ENCODE measurements at places on chromosomes 1 and 21. TPM values are rescaled to one million over a fixed set of nuclear protein-coding genes. Genes with fewer than 3 reads are reported as not detected.
A peak's percentile ranks its signal among the peaks of the same experiment; 100 is the strongest.

DNA sequence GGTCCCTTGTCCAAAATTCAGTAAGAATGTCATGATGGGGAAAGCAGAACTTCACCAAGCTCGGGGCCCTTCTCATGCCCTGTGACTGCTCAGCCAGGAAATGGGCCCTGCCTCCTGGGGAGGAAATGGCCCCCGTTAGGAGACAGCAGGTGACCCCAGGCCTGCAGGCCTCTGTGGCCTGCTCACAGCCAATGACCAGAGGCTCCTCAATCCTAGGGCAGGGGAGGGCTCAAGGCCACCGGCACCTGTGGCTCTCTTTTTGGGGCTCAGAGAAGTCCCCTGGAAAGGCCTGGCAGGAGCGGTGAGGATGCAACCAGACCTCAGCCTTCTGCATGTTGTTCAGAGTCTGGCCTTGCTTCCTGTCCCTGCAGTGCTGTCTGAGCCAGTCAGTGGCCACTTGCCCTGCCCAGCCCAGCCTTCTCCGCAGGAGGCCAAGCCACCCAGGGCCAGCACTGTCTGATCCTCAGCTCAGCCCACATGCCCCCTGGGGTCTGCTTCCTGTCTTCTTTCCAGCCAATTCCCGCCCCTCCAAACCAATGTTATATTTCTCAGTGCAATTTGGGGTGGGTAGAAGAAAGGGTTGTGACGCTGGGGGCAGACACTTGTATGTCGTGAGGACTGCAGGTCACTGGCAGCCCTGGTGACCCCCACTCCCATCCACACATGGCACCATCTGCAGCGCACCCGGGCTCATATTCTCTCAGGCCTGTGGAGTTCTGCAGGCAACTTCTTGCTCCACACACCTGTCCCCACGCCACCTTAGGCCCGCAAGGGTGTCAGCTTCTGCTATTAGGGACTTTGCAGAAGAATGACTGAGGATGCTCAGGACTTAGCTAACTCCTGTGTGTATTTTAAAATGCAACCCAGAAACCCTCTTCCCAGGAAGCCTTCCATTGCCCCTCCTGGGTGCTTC lies 83.6 kb downstream of the ITPKB start:
- DNase-seq, result no peak

GRCh38 chr1:180227861-180228647 lies 2.0 kb upstream of the LHX4 start:
- no peak for DNase-seq

GRCh38 chr1:244180256-244180655 lies 129.2 kb downstream of the ZBTB18 start:
- DNase-seq, result no peak

DNA sequence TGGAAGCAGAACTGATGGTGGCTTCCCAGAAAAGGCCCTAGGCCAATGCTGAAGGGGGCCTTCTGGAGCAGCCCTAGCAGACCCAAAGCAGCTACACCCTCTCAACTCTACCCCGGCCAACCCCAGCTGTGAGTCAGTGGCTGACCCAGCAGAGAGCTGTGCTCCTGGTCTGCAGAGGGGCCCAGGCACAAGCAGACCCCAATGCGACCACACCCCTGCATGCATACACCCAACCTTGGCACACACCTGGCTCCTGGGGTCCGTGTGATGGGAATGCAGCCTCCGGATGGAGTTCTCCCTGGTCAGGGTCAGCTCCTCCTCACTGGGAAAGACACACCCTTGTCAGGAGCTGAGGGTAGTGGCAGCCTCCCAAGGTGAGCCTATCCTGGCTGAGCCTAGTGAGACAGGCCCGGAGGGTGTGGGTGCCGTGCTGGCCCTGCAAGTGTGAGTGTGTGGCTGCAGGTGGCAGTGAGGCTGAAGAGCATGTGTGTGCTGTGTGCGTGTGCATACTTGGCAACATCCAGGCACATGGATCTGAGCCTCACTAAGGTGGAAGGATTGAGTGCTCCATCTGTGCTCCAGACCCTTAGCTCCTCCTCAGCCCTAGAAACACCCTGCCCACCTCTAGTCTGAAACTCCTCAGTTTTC lies 3.9 kb upstream of the ARHGAP30 start:
- DNase-seq, result no peak

- no peak for DNase-seq
Measured at GRCh38 chr1:32352831-32353383, 9.4 kb downstream of the FAM229A start.

DNA sequence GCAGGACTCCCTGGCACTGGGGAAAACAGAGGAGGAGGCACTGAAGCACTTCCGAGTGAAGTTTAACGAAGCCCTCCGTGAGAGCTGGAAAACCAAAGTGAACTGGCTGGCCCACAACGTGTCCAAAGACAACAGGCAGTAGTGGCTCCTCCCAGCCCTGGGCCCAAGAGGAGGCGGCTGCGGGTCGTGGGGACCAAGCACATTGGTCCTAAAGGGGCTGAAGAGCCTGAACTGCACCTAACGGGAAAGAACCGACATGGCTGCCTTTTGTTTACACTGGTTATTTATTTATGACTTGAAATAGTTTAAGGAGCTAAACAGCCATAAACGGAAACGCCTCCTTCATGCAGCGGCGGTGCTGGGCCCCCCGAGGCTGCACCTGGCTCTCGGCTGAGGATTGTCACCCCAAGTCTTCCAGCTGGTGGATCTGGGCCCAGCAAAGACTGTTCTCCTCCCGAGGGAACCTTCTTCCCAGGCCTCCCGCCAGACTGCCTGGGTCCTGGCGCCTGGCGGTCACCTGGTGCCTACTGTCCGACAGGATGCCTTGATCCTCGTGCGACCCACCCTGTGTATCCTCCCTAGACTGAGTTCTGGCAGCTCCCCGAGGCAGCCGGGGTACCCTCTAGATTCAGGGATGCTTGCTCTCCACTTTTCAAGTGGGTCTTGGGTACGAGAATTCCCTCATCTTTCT lies 75.5 kb downstream of the PIK3CD start:
- DNase-seq, result no peak

- DNase-seq, result no peak
Measured at GRCh38 chr1:5802606-5803005, 189.6 kb downstream of the NPHP4 start.

DNA sequence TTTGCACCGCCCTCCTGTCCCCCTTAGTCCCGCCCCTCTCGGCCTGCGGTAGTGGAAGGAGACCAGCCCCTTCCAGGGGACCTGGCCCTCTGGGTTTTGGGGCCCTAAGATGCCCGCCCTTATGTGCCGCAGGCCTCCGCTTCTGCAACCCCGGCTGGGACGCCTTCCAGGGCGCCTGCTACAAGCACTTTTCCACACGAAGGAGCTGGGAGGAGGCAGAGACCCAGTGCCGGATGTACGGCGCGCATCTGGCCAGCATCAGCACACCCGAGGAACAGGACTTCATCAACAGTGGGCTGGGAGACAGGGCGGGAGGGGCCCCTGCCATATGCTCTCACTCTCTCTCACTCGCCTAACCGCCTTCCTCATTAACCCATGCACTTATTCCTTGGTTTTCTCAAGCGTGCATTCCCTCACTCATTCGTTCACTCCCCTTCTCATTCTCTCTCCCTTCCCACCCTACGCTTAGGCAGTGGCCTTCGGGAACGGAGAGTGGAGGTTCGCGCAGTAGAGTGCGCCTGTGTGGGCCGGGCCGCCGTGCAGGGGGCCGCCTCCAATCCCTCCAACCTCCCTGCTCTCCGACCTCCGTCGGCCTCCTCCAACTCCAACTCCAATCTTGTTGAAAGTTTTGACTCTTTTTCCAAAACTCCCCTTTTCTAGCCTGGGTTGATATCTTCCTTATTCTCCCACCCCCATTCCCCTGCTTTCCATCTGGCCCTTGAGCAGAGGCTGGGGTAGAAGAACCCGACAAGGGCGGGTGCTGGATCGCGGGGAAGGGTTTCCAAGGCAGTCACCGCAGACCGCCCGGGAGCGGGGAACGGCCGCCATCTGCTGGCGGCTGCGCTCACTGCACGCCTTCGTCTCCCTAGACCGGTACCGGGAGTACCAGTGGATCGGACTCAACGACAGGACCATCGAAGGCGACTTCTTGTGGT lies 15.2 kb downstream of the BCAN start:
- DNase-seq, result peak; percentile 71

DNA sequence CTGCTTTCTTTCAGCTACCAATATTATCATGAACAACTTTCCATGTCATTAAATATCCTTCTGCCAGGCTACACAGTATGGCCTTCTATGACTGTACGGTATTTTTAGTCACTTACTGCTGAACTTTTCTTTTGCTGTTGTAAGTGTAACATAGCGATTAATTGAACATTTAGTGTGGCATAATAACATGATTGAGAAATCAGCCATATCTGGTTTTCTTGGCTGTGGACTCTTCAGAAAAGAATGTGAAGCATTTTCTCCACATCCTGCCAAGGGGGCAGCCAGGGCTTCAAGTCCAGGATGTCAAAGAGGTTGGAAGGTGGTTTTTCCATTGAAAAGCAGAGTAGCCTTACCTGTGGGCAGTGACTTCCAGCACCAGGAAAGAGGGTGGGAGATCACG lies 8.8 kb upstream of the AHCYL1 start:
- DNase-seq, result no peak

DNA sequence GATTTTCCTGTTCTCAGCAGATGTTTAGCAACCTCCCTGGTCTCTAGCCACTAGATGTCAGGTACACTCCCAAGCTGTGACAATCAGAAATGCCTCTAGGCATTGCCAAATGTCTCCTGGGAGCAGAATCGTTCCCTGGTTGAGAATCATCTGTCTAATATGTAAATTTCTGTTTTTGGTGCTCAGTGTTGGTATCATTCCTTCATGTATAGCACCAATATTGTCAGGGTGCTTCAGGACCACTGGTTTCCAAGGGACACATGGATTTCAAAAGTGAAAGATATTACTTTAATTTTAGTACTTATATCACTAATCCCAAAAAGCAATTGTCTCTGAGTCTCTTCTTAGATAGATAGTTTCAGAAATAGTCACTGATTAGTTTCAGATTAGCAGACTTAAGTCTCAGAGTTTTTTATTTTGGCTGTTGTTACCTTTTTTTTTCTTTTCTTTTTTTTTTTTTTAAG lies 160.1 kb downstream of the PTPRC start:
- no peak for DNase-seq

GRCh38 chr1:225748529-225748928 lies 29.1 kb upstream of the SRP9 start:
- DNase-seq, result no peak

GRCh38 chr1:52739699-52740467 lies 13.6 kb downstream of the ZYG11B start:
- no peak for DNase-seq

- DNase-seq, result peak; percentile 88
Measured at GRCh38 chr21:38733972-38734546, 71.7 kb upstream of the ETS2 start.

TTC22 gene
- 1.4 TPM for total RNA-seq

EFCAB14 gene
- total RNA-seq, result 45.1 TPM

RIMS3 gene
- total RNA-seq, result 6.9 TPM

RNF186 gene
- total RNA-seq, result not detected

LAD1 gene
- total RNA-seq, result not detected

DNAI4 gene
- total RNA-seq, result 3.0 TPM

PLPPR4 gene
- not detected for total RNA-seq

CASQ2 gene
- total RNA-seq, result not detected

SOD1 gene
- 193 TPM for total RNA-seq
